Substantia nigra (tissue), 51 donors: ENCODE measurements at places on chromosomes 6 and 20.
A peak's percentile ranks its signal among the peaks of the same experiment; 100 is the strongest.

- peak; percentile 60 for DNase-seq
Observed at GRCh38 chr6:168047841-168048723, 30.9 kb downstream of the FRMD1 start.

DNA sequence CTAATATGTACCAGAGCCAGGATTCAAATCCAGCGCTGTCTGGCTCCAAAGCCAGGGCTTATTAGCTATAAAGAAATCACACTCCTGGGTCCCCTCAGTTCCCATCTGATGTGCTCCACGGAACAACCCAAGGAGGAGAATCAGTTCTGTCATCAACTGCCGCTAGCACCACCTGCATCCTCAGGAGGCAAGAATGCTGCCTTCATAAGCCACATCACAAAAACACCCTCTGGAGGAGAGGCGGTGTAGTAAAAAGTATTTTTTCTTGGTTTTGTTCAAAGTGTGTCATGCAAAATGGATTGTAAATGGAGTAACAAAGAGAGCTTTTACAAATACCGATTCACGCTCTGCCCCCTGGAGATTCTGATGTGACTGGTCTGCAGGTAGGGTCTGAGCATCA lies 57.1 kb downstream of the TNFRSF21 start:
- no peak for DNase-seq

DNA sequence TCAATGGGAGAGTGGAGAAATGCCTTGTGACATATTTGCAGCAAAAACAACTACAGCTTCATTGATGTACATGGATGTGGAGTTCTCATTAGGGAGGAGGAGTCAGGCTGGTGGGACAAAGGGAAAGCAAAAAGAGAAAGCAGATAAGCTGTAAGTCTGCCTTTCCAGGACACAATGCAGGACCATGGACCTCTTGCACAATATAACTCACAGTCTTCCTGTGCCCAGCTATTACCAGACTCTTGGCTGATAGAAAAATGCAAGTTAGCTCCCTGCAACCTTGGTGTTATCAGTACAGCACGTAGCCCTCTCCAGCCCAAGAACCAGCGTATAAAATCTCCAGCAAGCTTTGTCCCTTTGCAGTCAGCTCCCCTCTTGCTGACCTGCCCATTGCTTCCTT lies 232.3 kb downstream of the NFATC2 start:
- no peak for DNase-seq

GRCh38 chr20:58571693-58572427 lies 56.7 kb upstream of the APCDD1L start:
- no peak for DNase-seq

GRCh38 chr6:14132921-14133275 lies 15.3 kb downstream of the CD83 start:
- DNase-seq, result no peak

DNA sequence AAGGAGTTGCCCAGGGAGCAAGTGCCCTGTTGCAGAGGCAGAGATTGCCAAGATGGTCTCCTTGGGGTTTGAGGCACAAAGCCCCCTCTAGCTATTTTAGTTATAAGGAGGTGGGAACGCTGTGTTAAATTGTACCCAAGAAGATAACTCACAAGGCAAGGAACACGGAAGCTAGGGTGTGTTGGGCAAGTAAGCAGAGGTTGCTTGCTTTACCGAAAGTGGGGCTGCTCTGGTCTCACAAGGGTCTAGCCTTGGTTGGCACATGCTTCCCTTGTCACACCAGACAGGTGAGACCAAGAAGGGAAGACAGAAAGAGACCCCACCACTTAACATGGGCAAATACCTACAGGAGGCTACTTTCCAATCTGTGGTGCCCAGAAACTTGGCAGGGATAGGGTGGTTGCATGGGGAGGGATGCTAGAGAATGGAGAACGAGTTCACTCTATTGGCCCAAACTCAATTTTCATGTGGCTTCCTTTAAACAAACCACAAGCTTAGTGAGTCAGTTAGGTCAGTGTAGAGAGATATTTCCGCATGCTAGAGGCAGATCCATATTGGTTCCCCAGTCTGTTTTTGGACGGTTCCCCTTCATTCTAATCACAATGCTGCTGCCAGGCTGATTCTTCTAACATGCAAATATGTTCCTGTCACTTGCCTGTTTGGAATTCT lies 42.4 kb downstream of the PLAGL1 start:
- DNase-seq, result no peak

DNA sequence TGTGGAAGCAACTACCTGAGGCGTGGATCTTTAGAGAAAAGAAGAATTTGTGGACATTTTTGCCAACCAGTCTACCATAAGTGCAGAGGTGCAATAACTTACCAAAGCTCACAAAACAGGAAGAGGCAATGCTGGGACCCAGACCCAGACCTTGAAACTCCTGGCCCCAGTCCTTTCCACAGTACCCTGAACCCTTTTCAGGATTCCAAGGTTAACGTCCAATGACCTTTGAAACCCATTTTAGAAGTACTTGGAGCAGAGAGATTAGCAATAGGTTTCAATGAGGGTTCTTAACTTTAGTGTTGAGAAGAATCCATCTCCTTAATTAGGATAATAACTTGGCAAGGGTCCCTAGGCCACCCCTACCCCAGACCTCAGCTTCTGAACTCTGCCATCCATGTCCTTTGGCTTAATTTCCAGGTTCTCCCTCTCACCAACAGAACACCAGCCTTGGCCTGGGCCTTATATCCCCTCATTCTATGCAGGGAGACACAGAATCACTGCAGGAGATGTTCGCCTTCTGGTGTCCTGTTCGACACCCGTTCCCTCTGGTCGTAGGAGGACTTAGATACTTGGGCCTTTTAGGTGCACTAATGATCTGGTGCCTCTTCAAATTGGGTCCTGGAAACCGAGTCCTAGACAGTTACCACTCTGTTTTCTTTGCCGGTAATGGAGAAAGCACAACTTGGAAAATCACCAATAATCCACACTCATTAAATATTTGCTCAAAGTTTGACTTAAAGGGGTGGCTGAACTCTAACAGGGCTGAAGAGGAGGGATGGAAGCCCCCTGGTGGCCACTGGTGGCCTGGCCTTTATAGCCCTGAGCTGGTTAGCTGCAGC lies 40.6 kb downstream of the ISM1 start:
- DNase-seq, result peak; percentile 5

GRCh38 chr6:132643547-132643946 lies 15.4 kb downstream of the TAAR1 start:
- DNase-seq, result no peak

- DNase-seq, result no peak
Observed at GRCh38 chr6:150631283-150631983, 31.7 kb downstream of the PLEKHG1 start.

- DNase-seq, result no peak
Observed at GRCh38 chr6:624979-625378, 31.9 kb downstream of the HUS1B start.

GRCh38 chr6:65161661-65162060 lies 545.4 kb downstream of the EYS start:
- DNase-seq, result no peak

DNA sequence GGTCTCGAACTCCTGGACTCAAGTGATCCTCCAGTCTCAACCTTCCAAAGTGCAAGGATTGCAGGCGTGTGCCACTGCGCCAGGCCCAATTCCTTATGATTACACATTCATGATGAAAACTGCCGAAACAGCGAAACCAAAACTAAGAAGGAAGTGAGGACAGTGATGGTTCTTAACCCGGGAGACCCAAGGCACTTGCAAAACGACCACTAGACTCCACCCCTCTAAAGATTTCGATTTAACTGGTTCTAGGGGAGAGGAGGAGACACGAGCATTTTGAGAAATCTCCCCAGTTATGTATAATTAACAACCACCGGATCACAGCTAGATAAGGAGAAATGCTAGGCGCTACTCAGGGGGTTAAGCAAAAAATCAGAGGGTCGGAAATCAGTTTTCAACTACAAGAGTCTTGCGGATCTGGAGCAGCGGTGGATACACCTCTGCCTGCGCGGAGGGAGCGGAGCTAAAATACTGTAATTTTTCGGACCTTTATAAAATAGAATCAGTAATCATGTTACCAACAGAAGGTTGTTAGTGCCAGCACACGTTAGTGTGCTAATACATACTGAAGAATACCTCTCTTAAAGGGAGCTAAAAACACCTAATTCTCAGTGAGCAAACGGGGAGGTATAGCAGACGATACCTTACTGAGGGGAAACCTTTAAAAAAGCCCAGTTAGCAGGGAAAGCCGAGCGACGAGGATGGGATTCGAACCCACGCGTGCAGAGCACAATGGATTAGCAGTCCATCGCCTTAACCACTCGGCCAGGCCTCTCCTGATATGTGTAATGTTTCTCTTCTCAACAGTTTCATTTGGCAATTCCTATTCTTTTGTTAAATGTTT lies 60.0 kb upstream of the BTN3A2 start:
- DNase-seq, result peak; percentile 39

DNA sequence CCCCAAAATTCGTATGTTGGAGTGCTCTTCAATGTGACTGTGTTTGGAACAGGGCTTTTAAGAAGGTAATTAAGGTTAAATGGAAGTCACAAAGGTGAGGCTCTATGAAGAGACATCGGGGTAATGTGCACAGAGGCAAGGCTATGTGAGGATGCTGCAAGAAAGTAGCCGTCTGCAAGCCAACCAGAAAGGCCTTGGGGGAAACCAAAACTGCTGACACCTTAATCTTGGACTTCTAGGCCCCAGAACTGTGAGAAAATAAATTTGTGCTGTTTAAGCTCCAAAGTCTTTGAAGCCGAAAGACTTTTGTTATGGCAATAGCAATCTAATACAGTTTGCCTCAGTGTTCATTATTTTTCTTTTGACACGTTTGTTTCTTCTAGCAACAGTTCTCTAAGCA lies 2.4 kb upstream of the IRAK1BP1 start:
- no peak for DNase-seq

- no peak for DNase-seq
Observed at GRCh38 chr6:131419702-131420101, 153.3 kb upstream of the ARG1 start.

DNA sequence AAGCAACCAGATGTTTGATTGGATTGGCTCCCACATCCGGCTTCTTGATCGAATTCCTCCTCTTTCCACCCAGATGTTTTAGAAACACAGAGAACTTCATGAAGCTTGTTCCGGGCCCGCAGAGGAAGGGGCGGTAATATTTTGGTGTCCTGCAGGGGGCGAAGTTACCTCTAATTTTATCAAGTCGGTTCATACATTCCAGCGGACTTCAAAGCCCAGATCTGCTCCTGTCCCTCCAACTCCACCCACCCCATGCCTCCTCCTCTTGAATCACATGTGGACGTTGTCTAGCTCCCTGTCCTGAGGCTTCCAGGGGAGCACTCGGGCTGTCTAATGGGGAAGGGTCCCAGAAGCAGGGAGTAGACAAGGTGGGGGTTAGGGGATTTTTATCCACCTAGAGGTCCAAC lies 2.9 kb upstream of the BMP6 start:
- peak; percentile 8 for DNase-seq

DNA sequence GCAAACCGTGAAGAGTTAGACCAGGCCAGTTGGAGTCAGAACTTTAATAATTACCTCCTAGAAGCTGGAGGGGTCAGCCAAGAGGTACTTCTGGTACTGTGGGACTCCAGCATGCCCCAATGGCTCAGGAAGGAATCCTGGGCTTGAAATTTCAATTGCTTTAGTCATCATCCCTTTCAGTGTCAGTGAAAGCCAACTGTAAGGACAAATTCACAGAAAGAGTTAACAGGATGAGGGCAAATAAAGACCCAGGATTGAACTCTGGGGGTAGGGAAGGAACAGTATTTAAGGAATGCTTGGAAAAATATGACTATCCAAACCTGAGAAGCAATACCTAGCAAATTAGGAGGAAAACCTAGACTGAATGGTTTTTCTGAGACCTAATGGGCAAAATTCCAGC lies 735.1 kb upstream of the MARCKS start:
- DNase-seq, result no peak

GRCh38 chr6:127582777-127583462 lies 5.9 kb downstream of the C6orf58 start:
- no peak for DNase-seq

GRCh38 chr6:100620085-100620840 lies 155.5 kb upstream of the SIM1 start:
- no peak for DNase-seq

- DNase-seq, result no peak
Observed at GRCh38 chr6:157808405-157808950, 14.6 kb upstream of the SNX9 start.

- no peak for DNase-seq
Observed at GRCh38 chr20:9353180-9353915, 161.0 kb upstream of the LAMP5 start.

GRCh38 chr6:26211963-26212362 lies 124.7 kb downstream of the HFE start:
- no peak for DNase-seq

- no peak for DNase-seq
Observed at GRCh38 chr6:71033890-71034289, 77.0 kb upstream of the B3GAT2 start.

DNA sequence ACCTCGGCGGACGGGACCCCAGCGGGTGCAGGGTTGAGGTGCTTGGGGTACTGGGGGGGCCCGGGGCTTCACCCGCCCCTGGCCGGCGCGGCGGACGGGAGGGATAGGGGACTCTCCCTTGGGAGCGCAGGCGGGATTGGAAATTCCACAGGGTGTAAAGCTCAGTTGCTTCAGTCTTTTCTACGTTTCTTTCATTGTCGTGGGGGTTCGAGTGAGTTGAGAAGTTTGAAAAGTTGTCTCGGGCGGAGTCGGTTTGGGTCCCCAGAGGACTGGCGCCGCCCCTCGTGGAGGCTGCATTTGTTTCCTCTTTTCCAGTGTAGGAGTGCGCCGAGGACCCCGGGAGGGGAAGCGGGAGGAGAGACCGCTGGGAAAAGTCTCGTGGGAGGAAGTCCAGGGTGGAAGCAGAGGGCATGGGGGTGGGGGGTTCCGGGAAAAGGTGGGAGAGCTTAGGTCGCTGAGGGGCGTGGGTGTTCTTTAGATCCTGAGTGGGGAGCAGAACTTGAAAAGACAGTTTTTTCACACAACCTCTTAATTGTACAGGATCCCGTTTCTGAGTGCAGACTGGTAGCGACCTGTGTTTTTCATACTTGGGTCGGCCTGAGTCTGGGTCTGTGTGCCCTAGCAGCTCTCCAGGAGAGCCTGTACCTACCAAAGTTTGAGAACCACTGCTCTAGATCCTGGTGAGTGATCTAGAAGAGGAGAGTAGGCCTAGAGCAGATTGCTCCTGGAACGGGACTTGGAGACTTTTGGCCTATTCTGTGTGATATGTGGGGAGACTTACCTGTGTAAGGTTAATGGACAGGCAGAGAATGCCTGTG lies 495 bp downstream of the FAM83B start:
- DNase-seq, result no peak

- no peak for DNase-seq
Observed at GRCh38 chr6:78993955-78994354, 84.1 kb downstream of the PHIP start.

DNA sequence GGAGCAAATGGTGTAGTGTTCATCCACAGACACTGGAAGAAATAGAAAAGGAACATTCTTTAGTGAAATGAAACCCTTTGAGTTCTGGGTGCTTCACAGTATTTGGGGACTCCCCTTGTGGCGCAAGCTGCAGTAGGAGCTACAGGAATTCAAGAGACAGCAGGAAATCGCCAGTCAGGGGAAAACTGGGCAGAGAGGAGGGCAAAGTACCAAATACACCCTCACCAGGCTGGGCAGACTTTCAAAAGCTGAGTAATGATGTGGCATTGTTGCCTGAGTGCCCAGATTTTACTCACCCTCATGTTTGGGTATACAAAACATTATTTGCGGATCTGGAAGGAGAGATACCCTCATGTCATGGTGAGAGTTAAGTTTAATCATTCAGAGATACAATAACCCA lies 97.9 kb downstream of the SOD2 start:
- DNase-seq, result peak; percentile 16

GRCh38 chr20:16158976-16159286 lies 414.3 kb downstream of the KIF16B start:
- no peak for DNase-seq

GRCh38 chr20:12179692-12180091 lies 262.0 kb downstream of the BTBD3 start:
- no peak for DNase-seq

GRCh38 chr6:81938014-81938856 lies 185.8 kb upstream of the TENT5A start:
- no peak for DNase-seq
